Spleen (tissue), 13 donors: ENCODE measurements at places on chromosomes 2 and 18. TPM values are rescaled to one million over a fixed set of nuclear protein-coding genes. Genes with fewer than 3 reads are reported as not detected.

Gene SH3BP4
- total RNA-seq: 20.5 TPM

Gene EML6
- 4.9 TPM for total RNA-seq

GRCh38 chr2:206045251-206045650 lies 40.7 kb downstream of the INO80D start:
- H3K4me1 ChIP-seq: no peaks in the 10 kb centered on the region
- H3K27me3 ChIP-seq: no peaks in the 10 kb centered on the region
- H3K36me3 ChIP-seq: peaks cover 77% of the 10 kb centered on the region
- DNase-seq: no peak

DNA sequence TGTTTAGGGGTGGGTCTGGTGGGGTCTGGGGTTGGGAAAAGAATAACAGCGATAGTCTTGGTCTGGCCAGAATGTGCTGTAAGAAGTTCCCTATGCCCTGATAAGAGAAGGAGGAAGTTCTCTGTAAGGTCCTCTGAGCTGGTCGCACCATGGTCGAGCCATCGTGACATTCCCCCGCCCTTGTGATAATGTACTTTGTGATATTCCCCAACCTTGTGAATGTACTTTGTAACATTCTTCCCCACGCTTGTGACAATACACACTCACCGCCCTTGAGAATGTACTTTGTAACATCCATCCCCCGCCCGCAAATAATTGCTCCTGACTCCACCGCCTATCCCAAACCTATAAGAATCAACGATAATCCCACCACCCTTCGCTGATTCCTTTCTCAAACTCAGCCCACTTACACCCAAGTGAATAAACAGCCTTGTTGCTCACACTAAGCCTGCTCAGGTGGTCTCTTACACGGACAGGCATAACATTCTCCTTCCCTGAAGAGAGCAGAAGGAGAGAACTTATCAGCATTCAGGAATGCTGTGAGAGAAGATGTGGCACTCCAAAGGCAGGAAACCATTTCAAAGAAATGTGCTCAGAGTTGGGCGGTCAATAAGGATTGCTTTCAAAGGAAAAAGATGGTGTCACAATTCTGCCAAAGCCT lies 17.8 kb upstream of the DUSP19 start:
- no peaks in the 10 kb centered on the region for H3K4me1 ChIP-seq
- H3K36me3 ChIP-seq: no peaks in the 10 kb centered on the region
- H3K4me3 ChIP-seq: no peak overlapping the region
- H3K27ac ChIP-seq: no peak overlapping the region

DNA sequence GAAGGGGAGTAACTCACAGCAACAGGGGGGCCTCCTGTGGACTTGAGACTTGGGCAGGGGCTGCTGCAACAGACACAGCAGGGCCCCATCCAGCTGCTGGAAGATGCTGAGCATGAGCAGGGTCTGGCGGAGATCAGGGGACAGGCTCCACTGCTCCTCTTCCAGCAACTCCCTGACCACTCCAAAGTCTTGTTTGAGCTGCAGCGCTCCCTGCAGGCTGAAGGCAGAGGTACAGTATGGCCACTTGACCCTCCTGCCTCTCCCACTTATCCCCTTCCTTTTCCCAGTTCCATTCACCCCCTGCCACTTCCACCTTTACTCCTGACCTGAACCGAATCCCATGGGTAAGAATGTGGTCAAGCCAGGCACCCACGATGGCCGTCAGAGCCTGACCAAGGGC lies 2.4 kb upstream of the MRPL53 start:
- peaks cover 70% of the 10 kb centered on the region for H3K36me3 ChIP-seq
- no peak overlapping the region for H3K27ac ChIP-seq
- H3K27me3 ChIP-seq: no peaks in the 10 kb centered on the region

GRCh38 chr18:9221040-9221439 lies 84.5 kb downstream of the ANKRD12 start:
- H3K4me1 ChIP-seq: no peaks in the 10 kb centered on the region
- no peak overlapping the region for H3K4me3 ChIP-seq
- H3K27me3 ChIP-seq: no peaks in the 10 kb centered on the region
- H3K36me3 ChIP-seq: peaks cover 18% of the 10 kb centered on the region
- DNase-seq: no peak
- no peak overlapping the region for H3K27ac ChIP-seq
